ENCODE measurements at places on chromosomes 16 and 17. TPM values are rescaled to one million over a fixed set of nuclear protein-coding genes. Genes with fewer than 3 reads are reported as not detected.

GRCh38 chr16:89472711-89473075, 17.7 kb downstream of the ANKRD11 start:
- no peak for DNase-seq

GRCh38 chr17:10757647-10758046, 27.8 kb upstream of the TMEM220 start:
- no peak for DNase-seq

DNA sequence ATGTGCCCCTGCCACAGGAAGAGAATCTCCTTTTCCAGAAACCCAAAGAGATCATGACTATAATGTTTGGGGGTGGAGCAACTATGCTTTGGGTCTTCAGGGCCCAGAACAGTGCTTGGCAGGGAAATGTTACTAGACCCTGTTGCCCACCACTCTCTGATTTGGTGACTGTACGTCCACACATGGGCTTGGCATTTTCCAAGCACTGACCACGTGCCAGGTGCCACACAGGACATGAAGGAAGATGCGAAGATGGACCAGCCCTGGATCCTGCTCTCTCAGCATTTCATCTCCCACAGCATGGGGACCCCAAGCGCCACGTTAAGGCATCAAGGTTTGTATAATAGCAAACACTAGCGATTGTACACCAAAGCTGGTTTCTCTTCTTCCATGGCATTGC, 50.1 kb downstream of the GSG1L start:
- DNase-seq = no peak

DNA sequence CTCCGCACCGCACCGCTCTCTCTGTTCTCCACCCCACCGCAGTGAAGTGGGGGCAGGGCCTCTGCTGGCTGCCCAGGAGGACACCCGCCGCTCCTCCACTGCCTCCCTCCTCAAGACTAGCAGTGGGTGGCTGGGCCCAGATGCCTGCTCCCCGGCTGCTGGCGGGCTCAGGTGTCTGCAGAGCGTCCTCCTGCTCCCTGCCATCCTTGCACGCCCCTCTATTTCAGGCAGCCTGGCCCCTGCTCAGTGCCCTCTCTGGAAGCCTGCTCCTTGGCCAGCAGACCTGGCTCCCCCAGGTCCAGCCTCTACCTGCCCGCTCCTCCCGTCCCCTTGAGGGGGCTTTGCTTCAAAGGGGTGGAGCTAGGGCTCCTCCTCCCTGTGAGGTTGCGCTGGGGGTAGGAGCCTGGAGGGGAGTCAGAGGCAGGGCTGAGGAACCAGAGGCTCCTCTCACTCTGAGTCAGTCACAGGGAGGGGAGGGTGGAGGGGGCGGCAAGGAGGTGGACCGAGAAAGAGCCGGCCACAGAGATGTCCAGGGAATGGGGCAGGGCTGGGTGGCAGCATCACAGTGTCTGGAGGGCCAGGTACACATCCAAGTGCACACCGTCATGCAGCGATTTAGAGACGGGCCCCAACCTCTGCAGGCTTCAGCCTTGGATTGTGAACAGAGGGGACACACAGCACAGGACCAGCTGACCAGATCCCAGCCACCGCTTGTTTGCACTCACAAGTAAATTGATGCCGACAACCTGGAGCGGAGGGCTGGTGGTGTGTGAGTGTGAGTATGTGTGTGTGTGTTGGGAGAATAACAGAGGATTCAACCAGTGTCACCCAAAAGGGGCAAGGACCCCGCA, 9.8 kb upstream of the TMEM92 start:
- DNase-seq = no peak

DNA sequence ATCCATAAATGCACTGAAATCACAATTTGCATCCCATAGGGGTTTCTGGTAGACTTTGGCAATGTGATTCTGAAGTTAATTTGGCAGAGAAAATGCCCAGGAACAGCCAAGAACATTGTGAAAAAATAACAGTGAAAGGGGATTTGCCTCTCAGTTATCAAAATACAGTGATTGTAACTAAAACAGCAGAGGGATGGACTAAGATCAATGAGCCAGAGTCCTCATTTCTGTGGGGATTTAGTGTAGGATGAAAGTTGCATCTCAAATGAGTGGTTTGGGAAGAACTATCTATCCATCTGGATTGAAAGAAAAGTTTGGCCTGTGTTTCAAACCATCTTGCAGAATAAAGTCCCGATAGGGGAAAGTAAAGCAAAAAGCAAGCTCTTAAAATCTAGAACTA, 28.1 kb downstream of the MYBBP1A start:
- no peak for DNase-seq

Gene HSD11B2
- 765 TPM for total RNA-seq

Gene FOXO3B
- 1.9 TPM for total RNA-seq

Gene CACNG4
- 0.47 TPM for total RNA-seq

Gene GINS2
- total RNA-seq = 1.2 TPM

Measured in mucosa of descending colon (tissue), 3 donors.